Mesenteric fat pad (tissue), 1 donor: ENCODE measurements at places on chromosomes 2 and 18.
A peak's percentile ranks its signal among the peaks of the same experiment; 100 is the strongest.

- peak; percentile 79 for DNase-seq
Measured at GRCh38 chr2:120404941-120405758, 59.2 kb downstream of the INHBB start.

DNA sequence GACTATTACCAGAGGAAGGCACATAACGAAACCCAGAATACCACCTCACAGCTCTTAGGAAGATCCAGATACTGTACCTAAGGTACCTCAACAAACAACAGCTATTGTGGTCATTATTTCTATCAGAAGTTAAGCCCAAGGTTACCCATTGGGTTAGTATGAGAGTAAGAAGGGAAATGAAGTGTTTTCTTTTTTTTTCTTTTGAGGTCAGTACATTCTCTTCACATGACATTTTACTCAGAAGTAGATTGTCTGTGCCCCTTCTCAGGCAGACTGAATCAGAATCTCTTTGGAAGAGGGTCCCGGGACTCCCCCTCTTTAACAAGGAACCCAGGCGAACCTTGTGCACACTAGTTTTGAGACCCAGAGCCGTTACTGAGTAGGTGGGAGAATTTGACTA, 233.7 kb upstream of the CXCR4 start:
- DNase-seq: no peak

- DNase-seq: no peak
Measured at GRCh38 chr2:85889627-85890281, 964 bp upstream of the ST3GAL5 start.

GRCh38 chr2:82055846-82056245, 1751.3 kb upstream of the LRRTM1 start:
- DNase-seq: no peak

GRCh38 chr18:76177160-76177559, 317.9 kb downstream of the ZNF516 start:
- no peak for DNase-seq

- DNase-seq: no peak
Measured at GRCh38 chr2:206614811-206615210, 27.5 kb upstream of the FAM237A start.

- peak; percentile 33 for DNase-seq
Measured at GRCh38 chr2:88452980-88453582, 588 bp upstream of the FOXI3 start.

DNA sequence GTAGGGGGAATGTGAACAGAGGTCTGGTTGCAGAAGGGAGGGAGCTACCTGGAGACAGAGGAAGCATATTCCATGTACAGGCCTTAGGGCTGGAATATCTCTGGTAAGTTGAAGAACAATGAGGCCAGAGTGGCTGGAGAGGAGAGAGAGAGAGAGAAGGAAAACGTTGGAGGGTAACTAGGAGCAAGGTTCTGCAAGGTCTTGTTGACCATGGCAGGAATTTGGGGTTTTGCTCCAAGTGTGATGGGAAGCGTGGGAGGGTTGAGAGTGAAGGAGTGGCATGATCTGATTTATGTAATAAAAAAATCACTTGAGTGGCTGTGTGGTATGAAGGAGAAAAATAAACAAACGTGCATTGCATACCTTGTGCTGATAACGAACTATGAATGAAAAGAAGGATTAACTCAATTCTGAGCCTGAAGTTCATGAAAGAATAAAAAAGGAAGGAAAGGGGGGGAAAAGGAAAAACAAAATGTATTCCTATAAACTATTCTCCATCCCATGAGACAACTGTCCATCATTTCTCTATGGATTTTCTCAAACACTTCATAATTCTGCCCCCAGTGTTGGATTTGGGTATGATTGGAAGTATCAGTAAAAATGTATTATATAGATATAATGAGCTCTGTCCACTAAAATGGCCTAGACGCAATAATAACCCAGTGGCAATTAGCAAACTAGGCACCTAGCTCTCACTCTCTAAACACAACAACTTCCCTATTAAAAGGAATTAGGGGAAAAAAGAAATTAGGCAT, 59.7 kb upstream of the PMAIP1 start:
- no peak for DNase-seq

DNA sequence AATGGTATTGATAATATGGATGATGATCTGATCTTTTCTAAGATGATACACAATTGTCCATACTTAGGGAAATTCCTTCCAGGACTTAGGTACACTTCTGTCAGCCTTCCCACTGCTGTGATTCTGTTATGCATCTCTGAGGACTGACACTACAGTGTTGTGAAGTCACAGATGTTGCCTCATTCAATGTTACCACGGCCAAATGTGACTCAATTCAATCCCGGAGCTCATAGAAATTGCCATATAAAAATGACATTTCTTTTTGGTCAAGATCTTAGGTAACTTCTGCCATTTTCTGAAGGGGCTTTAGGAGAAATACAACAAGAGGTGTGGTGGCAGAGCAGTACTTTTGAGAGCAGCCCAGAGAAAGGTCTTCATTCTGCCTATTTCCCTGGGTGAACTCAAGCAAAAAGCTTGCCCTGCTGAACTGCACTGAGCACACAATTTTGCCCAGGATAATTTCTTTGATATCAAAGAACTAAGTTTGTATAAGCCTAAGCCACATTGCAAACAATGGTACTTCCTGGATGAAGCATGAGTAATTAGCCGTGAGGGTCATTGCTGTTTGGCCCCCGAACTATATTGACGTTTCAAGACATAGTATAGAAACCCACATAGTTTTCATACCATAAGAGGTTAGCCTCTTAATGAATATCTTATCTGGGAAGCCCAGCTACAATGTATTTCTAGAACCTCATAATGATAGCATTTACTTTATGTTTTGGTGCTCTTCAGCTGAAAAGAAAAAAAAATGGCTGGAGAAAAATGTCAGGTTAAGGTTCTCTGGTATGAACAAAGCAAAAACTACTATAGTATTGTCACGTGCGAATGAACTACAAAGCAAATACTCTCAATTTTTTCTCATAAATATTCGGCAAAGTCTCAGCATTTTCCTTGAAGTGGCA, 437.4 kb downstream of the MEIS1 start:
- DNase-seq: no peak

DNA sequence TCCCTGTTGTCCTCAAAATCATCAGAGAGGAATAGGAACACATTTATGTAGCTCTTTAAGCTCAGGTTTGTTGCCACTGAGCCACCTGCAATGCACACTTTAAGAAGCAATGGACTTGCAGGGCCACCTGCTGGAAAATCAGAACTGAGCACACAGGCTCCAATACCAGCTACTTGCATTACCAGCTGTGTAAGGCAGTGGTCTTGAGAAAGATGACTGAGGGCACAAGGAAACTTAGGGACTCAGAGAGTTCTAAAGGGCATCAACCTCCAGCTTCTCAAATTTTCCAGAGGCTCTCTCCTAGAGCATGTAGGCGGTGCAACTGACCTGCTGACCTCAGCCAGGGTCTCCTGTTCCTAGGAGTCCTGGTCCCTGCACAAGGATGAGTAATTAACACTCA, 2.5 kb upstream of the CNDP2 start:
- DNase-seq: no peak

DNA sequence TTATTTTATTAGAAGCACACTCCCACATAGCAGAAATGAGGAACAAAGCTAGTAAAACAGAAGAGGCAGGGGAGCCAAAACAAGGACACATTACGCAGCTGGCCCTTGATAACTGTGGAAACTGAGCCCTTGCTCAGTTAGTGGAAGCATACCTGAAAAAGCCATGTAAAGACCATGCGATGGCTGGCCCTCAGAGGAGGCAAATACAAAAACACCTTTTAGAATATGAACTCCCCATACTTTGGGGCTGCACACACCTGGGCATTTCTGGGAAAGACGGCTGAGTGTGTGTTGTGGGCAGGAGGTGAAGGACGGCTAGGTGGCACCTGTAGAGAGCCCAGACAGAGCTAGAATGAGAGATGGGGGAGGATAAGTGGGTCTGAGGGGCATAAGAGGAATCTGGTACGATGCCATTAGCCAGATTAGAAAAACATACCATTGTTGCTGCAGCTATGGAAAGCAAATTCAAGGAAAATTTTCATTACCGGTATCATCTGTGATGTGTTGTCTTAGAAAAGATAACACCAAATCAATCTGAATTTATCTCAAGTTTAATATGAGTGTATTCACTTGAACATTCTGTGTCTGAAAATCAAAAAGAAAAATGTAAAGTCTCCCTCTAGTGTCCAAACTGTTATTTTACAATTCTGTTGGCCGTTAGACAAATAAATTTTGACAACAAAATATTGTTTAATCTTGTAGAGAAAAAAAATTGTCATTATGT, 45.2 kb upstream of the SULT1C3 start:
- no peak for DNase-seq

GRCh38 chr2:26770986-26771586, 7.0 kb downstream of the SLC35F6 start:
- DNase-seq: no peak

GRCh38 chr2:209411718-209412117, 12.1 kb upstream of the MAP2 start:
- DNase-seq: no peak

- DNase-seq: peak; percentile 85
Measured at GRCh38 chr18:79585395-79586370, 93.9 kb upstream of the CTDP1 start.

- peak; percentile 90 for DNase-seq
Measured at GRCh38 chr2:27494284-27494943, 586 bp downstream of the FNDC4 start.

DNA sequence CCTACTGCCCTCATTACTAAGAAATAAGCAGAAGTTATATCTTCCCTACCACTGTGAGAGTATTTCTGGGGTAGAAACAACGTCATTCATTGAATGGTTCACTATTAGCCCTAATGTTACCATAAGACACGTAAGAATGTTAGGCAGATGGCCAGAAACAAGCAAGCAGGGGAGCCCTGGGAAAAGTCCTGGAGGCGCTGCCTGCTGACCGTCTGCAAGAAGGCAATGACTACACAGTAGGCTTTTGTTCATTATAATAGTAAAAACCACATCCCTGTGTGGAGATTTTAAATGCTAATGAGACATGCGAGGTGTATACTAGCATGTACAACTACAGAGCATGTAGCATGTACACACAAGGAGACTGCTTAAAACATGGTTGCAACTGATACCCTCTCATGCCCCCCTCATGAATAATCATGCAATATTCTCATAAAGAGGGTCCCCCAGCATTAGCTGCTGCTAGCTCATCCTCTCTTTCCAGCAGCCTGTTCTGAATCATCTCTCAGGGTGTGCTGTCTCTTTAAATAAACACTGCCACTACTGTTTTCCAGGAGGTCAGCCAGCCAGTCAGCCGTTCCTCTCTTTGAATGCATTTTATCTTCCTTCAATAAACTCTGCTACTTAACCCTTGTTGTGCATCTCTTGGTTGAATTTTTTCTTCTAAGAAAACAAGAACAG, 23.6 kb downstream of the SUCLG1 start:
- no peak for DNase-seq

DNA sequence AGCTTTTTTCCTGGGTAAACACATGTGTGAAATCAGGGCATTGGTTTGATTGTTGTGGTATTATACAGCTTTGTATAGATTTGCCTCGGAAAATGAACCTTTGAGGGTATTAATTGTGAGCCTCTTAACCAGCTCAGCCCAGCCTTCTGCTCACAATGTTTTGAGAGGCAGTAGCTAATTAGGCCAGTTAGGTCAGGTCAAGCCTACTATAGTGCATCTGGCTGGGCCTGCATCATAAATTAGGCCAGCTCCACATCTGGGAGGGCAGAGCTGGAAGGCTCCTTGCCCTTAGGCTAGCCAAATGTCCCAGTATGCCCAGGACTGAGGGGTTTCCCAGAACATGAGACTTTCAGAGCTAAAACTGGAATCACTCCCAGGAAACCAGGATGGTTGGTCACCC, 43.0 kb downstream of the LRATD1 start:
- no peak for DNase-seq

DNA sequence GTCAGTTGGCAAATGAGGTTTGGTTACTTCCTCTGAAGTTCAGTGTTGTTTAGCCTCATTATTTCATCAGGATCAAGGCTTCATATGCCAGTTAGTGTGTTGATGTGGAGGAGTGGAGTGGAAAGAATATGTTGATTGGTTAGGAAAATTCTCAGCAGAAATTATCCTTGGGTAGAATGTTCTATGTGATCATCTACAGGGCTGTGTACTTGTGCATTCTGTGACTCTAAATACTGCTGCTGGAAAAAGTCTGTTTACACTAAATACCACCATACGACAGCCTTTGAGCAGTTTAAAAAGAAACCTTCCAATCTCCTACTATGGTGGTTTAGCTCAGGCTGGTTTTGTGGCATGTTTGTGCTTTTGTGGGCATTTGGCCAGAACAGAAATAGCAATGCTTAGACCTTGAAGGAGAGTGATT, 25.8 kb downstream of the CAB39 start:
- DNase-seq: no peak

DNA sequence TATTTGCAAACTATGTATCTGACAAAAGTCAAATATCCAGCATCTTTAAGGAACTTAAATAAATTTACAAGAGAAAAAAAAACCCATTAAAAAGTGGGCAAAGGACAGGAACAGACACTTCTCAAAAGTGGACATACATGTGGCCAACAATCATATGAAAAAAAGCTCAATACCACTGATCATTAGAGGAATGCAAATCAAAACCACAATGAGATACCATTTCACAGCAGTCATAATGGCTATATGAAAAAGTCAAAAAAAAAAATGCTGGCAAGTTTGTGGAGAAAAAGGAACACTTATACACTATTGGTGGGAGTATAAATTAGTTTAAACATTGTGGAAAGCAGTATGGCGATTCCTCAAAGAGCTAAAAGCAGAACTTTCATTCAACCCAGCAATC, 130.3 kb upstream of the LHCGR start:
- DNase-seq: no peak

DNA sequence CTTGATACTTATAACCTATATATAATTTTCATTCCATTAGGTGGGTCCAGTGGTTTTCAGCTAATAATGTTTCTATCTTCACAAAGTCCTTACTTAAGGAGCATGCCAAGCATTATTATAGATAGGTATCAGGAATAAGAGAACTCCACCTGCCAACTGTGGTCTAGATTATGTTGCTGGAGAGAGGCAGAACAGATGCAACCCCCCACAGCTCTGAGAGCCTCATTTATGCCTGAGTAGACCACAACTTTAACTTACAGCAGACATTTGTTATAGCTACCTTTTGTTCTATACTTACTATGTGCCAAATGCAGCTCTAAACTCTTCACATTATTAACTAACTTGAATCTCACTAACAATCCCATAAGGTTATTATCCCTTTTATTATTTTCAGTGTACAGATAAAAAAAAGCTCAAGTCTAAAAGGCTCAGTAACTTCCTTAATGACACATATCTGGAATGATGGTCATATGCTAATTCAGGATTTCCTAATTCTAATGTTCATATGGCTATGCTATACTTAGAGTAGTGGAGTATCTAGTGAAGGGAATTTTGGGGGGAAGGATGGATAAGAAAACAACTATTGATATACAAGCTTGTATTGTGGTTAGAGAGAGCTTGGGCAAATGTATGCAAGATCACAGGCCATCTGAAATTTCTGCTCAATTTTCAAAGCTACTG, 119.1 kb upstream of the RND3 start:
- DNase-seq: no peak

- peak; percentile 69 for DNase-seq
Measured at GRCh38 chr2:3461801-3462492, 57.4 kb downstream of the ADI1 start.

GRCh38 chr2:200747668-200748618, 63.8 kb upstream of the BZW1 start:
- no peak for DNase-seq

GRCh38 chr2:25594991-25595390, 78.4 kb downstream of the DTNB start:
- DNase-seq: no peak
